ENCODE measurements at places on chromosomes 2 and 18.

DNA sequence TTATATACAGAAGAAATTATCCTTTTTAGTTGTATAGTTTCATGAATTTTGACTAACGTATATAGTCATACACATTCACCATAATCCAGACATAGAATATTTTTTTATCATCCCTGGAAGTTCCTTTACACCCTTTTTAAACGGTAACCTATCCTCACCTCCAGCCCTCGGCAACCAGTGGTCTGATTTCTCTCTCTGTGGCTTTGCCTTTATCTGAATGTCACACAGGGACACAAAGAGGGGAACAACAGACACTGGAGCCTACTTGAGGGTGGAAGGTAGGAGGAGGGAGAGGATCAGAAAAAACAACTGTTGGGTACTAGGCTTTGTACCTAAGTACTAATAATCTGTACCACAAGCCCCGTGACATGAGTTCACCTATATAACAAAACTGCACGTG is 191.9 kb downstream of the MC4R start:
- DNase-seq = no peak

DNA sequence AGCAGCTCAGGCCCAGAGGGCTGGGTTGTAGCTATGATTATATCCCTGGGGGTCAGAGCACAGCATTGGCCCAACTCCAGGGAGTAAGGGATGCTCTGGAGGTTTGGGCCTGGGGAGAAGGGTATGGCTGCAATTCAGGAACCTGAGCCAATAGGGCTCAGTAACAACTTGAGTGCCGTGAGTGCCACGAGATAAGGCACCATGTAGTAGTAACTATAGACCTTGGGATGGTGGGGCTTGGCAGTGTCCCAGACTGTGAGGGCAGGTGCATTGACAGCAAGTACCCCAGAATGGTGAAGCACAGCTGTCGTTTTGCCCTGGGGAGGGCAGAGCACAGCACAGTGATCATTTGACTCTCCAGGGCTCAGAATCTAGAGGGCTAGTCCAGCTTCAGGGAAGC is 45.1 kb upstream of the ZNF396 start:
- no peak for DNase-seq

- no peak for DNase-seq
Measured at GRCh38 chr2:102098756-102099155, 43.8 kb upstream of the IL1R1 start.

DNA sequence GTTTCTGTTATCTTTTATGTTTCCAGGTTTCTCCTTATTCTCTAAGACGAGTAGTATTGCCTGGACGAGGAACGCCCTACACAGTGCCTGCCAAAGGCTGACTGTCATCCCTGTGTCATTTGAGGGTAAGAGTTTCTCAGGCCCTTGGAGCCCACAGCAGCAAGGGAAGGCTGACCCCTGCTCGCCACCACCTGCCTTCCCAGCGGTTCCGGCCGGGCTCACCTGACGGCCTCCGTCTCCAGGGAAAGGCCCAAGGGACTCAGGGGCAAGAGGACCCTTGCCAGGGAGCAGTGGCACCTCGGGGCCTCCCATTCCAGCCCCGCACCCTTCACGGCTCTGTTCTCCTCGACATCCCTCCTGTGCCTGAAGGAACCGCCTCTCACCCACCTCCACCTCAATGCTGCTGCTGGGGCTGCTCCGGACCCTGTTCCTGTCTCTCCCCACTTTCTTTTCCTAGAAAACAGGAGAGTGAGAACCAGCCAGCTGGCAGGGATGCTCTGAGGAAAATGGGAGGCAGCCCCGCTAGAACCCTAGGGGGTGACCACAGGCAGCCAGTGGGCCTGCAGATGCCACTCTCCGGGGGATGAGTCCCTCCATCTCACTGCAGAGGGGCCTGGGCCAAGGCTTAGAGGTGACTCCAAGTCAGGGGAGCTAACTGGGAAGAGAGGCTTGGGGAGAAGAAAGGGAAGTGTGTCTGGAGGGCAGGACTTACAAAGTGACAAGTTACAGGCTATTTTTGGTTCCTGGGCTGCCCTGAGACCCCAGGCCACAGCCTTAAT is 1.9 kb downstream of the LIMS2 start:
- DNase-seq = no peak

DNA sequence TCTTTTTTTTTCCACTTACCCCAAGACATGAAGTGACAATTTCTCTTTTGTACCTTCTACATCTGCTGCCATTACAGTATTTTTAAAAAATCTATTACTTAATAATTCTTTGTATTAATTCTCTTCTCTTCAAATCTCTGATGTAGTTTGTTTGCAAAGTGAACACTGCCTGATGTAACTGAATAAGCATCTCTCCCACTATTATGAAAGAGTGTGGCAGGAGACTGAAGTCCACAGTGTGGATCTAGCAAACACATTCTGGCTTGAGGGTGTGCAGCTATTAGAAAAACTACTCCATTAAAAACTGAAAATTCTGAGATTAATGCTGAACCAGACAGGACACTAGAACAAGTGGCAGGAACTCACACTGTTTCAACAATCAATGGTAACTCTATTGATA is 5.0 kb upstream of the SERPINB8 start:
- DNase-seq = no peak

Measured in stimulated activated CD8-positive, alpha-beta memory T cell treated with anti-CD3 and anti-CD28 coated beads, Interleukin-4, amount 100 ng/mL, for 1 hour (primary cell).